ENCODE measurements at places on chromosomes 5 and 9. TPM values are rescaled to one million over a fixed set of nuclear protein-coding genes. Genes with fewer than 3 reads are reported as not detected.

NDST1 gene
- total RNA-seq, result 80.7 TPM

DNA sequence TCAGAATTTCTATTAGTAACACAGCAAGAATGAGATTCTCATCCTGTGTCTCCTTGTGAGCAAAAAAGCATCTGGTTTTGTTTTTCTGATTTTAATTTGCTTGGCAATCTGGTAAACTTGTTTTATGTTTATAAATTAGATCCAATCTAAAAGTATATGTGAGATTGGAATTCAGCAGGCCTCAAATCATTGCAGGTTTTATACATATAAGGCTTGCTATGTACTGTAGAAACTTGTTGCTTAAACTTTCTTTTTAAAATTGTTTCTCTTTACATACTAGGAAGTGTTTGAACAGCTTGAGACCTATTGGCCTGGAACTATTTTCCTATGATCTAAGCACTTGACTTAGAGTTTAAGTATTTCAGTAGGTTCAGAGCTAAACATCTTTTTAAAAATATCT lies 1037.8 kb downstream of the NR2F1-AS1 start:
- no peak for DNase-seq

NUTM2F gene
- total RNA-seq, result not detected

MIER3 gene
- 19.2 TPM for total RNA-seq

DNA sequence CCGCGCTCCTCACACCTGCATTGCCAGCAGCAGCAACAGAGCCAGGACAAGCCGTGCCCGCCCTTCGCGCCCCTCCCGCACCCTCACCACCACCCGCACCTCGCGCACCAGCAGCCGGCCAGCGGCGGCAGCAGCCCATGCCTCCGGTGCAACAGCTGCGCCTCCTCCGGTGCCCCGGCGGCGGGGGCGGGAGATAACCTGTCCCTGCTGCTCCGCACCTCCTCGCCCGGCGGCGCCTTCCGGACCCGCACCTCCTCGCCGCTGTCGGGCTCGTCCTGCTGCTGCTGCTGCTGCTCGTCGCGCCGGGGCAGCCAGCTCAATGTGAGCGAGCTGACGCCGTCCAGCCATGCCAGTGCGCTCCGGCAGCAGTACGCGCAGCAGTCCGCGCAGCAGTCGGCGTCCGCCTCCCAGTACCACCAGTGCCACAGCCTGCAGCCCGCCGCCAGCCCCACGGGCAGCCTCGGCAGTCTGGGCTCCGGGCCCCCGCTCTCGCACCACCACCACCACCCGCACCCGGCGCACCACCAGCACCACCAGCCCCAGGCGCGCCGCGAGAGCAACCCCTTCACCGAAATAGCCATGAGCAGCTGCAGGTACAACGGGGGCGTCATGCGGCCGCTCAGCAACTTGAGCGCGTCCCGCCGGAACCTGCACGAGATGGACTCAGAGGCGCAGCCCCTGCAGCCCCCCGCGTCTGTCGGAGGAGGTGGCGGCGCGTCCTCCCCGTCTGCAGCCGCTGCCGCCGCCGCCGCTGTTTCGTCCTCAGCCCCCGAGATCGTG lies 517 bp downstream of the KCNN2 start:
- DNase-seq, result no peak

DNA sequence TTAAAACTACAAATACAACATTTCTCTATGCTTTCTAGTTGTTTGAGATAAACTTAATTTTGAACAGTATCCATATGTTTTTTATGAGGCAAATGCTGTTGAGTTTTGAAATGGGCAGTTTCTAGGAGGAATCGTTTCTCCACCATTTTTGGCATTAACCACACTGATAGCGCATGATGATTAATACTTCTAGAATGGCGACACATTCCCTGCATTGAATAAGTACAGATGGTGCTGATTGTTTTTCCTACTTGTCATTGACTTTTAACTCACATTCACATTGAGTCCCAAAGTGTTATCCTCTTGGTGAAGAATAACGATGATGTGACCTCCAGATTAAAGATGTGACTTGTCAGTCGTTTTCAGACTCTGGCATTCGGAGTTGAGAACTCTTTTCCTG lies 6.5 kb upstream of the CCDC192 start:
- DNase-seq, result no peak

- peak; percentile 61 for DNase-seq
These were observed 77.8 kb upstream of the SHISAL2B start for GRCh38 chr5:64612344-64612961.

- DNase-seq, result no peak
These were observed 56.7 kb upstream of the NAA35 start for GRCh38 chr9:85884256-85884655.

Data from mucosa of gallbladder (tissue), 1 donor.